Activated CD8-positive, alpha-beta memory T cell treated with anti-CD3 and anti-CD28 coated beads for 1 hour (primary cell): ENCODE measurements at places on chromosomes 7 and 10.

- no peak for DNase-seq
Measured at GRCh38 chr7:80550005-80550404, 38.1 kb upstream of the GNAT3 start.

DNA sequence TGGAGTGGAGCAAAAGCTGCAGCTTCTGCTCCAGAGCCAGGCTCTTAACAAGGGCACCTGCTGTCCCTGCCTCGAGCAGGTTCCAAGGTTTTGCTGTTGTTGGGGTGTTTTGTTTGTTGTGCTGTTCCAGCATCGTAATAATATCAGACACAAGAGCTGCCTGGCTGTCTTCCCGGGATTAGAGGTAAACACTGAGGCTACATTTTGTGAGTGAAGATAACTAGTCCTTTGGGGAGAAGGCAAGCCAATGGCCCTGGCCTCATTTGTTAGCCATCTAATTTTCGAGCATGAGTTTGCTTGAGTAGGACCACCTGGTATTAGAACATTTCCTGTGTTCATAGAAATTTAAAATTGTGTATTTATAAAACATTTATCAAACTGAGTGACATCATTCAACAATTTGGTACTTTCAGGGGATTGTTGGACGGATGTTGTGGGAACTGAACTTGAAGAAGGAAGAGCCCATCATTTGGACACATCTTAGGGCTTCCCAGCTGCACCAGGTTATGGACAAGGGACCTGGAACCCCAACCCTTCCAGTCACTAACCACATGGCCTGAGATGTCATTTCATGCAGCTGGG, 555.0 kb downstream of the TNS3 start:
- DNase-seq: no peak

DNA sequence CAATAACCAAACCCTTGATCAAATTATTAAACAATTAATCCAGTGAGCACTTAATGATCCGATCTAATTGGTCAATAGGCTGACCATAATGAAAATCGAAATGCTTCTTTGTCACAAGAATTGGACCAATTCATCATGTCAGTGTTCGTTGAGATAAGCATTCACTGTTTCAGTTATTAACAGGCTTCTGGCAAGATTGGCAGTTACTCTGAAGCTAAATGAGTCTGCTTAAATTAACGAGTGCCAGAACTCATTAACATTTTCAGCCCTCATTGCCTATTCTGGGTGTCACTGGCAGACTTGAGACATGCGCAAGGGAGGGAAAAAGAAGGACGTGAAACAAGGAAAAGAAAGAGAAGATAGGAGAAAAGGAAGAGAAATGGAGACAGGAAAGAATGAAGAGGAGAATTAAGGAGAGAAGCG, 30.7 kb upstream of the SLC26A3 start:
- DNase-seq: no peak

- DNase-seq: no peak
Measured at GRCh38 chr10:115975506-115975905, 297.5 kb downstream of the GFRA1 start.

GRCh38 chr7:143245123-143245522, 18.1 kb upstream of the GSTK1 start:
- no peak for DNase-seq

- DNase-seq: no peak
Measured at GRCh38 chr7:78179211-78179610, 380.6 kb downstream of the PHTF2 start.

GRCh38 chr10:79586933-79587332, 23.8 kb upstream of the SFTPA1 start:
- DNase-seq: no peak

GRCh38 chr7:76326646-76327233, 24.3 kb downstream of the HSPB1 start:
- no peak for DNase-seq

DNA sequence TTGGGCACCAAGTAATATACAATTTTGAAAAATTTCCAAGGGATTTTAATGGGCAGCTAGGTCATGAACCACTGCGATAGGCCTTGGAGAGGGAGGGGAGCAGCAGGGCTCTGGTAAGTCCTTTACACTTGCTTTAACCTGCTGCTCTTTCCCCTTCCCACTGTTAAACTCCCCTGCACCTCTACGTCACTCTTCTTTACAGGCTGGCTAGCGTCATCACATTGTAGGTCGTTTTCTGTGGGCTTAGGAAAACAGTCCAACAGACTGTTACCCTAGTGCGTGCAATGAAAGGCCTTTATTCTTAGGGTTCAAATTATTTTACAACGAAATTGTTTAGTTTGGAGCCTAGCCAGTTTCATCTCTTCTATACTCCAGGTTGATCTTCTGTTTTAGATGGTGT, 235.7 kb downstream of the AUTS2 start:
- DNase-seq: no peak

GRCh38 chr10:124971276-124971675, 29.4 kb downstream of the ZRANB1 start:
- DNase-seq: no peak

DNA sequence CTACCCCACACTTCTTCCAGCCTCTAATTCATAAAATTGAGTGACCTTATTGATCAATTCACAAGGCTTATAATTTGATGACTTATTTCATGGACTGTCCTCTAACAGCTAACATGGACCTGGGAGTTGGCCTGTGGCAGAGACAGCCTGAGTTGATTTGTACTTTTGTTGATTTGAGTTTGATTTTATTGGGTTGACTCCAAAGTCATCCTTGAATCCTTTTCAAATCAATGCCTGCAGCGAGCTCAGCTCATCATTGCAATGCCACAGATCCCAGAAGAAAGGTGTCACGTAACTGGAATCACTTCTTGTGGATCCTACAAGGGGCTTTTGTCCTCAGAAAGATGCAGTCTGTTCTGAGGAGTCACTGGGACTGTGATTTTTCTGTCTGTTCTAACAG, 138.0 kb downstream of the CAMK1D start:
- DNase-seq: no peak

DNA sequence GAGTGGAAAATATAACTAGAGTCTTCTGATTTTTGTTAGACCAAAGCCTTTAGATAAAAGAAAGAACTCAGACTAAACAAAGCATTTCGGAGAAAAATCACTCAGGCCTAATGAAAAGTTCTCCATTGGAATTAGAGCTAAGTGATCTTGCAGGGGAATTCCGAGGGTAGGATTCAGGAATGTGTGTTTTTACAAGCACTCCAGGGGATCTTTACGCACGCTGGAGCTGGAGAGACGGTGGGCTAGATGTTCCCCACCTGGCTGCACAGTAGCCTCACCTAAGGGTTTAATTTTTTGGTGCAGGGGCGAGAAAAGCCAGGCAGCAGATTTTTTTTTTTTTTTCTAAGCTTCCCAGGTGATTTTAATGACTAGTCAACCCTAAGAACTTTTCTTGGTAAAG, 7.9 kb upstream of the PAPSS2 start:
- DNase-seq: no peak

- DNase-seq: no peak
Measured at GRCh38 chr10:78913219-78914059, 155.3 kb upstream of the ZMIZ1 start.

GRCh38 chr10:59340285-59340684, 22.1 kb downstream of the FAM13C start:
- DNase-seq: no peak

- DNase-seq: no peak
Measured at GRCh38 chr7:69992938-69993337, 394.7 kb downstream of the AUTS2 start.

DNA sequence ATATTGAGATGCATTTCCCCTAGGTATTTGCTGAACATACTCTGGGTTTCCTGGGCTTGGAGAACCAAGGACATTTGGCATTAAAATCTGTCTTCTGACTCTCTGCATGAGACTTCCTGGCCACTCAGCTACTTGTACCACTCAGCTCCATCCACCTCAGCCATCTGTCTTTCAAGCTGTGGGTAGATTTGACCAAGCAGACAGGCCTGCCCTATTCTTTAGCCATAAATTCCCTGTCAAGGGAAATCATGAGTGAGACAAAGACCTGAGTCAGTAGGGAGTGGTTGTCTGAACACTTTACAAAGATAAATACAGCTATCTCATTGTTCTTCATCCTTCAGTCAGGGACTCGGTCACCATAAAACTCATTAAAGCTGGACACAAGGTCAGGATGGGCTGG, 399.1 kb downstream of the GPAM start:
- no peak for DNase-seq
